Activated T-helper 9 cell treated with anti-CD3 and anti-CD28 coated beads, Interleukin-2, amount 50 U/mL, for 16 hours (primary cell): ENCODE measurements at places on chromosomes 13 and 19.

- no peak for DNase-seq
Measured at GRCh38 chr13:40362502-40362901, 303.9 kb downstream of the FOXO1 start.

DNA sequence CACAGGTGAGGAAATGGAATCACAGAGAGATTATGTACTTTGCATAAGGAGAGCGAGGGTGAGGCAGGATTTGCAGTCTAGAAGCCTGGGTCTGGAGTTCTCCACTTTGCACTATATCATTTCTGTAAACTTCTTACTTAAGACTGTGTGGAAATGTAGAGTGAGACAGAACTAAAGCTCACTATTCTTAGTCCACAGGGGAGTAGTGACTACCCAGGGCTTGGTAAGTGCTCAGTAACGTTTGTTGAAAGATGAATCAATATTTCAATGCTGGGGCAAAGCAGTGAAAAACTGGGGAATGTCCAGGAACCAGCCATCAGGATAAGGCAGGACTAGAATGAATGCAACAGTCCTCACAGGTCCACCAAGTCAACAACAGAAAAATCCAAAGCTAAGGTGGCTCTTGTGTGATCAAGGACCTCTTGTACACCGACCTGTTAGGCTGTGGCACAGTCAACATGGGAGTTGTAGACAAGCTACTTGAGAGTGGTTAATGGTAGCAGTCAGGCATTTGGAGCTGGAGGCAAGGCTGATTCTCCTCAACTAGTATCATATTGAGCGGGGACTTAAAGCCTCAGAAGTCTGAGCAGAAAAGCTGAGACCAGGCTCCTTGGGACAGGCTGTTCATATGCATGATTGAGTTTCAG lies 929 bp upstream of the TNFSF13B start:
- DNase-seq = no peak

- DNase-seq = no peak
Measured at GRCh38 chr13:52845766-52846566, 2.5 kb downstream of the PCDH8 start.

- DNase-seq = no peak
Measured at GRCh38 chr19:16397791-16398529, 73.3 kb downstream of the KLF2 start.

GRCh38 chr19:2952953-2953481 lies 8.2 kb upstream of the ZNF77 start:
- no peak for DNase-seq
